ENCODE measurements at places on chromosomes 1 and 21.

GRCh38 chr1:151565502-151566189 lies 25.5 kb downstream of the TUFT1 start:
- no peak for DNase-seq

DNA sequence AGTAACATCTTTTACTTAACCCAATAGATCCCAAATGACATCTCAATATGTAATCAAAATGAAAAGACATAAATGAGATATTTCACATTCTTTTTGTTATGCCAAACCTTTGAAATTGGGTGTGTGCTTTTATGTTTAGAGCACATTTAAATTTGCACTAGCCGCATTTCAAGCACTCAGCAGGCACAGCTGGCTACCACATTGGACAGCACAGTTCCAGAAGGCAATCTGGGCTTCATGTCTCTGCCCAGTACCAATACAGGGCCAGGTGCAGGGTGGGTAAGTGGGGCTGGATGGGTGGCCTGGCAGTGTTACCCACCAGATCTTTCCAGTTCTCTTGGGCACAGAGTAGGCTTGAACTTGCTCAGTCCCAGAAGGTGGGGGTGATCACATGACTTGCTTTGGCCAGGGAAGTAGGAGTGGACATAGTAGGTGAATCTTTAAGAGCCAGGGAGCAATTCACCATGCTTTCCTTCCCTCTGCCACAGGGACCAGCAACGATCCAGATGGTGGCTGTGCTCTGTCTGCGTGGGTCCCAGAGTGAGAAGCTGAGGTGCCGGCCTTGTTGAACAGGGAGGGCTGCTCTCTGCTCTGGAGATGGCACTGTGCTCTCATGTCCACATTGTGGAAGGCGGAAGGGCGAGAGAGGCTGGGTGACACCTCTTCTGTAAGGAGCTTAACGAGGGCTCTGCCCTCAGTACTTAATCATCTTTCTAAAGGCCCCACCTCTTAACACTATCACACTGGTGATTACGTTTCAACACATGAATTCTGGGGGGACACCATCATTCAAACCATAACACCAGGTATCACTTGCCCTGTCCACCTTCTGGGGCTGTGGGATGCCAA lies 261.4 kb downstream of the GRIK3 start:
- DNase-seq: no peak

- no peak for DNase-seq
These were observed 63.7 kb downstream of the FAAP20 start for GRCh38 chr1:2130871-2131289.

GRCh38 chr1:181347495-181348390 lies 135.6 kb upstream of the CACNA1E start:
- no peak for DNase-seq

DNA sequence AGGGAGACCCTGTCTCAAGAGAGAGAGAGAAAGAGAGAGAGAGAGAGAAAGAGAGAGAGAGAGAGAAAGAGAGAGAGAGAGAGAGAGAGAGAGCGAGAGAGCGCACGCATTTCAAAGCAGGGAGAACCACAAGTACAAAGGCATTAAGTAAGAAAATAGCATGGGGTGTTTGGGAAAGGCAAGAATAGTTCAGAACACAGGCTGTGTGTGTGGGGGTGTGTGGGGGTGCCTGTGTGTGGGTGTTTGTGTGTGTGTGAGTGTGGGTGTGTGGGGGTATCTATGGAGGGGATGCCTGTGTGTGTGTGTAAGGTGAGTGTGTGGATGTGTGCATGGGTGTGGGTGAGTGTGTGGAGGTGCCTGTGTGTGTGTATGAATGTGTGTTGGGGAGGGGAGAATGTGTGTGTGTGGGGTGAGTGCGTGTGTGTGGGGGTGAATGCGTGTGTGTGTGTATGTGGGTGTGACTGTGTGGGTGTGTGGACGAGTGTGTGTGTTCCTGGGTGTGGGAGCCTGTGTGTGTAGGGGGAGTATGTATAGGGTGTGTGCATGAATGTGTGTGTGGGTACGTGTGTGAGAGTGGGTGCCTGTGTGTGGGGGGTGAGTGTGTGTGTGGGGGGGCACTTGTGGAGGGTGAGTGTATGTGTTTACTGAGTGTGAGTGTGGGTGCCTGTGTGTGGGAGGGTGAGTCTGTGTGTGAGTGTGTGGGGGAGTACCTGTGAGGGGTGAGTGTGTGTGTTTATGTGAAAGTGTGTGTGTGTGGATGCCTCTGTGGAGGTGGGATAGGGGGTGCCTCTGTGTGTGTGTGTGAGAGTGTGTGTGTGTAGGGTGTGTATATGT lies 19.1 kb upstream of the HDAC1 start:
- DNase-seq: no peak

- DNase-seq: peak; percentile 62
These were observed 146.4 kb upstream of the TIAM1 start for GRCh38 chr21:31490443-31490842.

DNA sequence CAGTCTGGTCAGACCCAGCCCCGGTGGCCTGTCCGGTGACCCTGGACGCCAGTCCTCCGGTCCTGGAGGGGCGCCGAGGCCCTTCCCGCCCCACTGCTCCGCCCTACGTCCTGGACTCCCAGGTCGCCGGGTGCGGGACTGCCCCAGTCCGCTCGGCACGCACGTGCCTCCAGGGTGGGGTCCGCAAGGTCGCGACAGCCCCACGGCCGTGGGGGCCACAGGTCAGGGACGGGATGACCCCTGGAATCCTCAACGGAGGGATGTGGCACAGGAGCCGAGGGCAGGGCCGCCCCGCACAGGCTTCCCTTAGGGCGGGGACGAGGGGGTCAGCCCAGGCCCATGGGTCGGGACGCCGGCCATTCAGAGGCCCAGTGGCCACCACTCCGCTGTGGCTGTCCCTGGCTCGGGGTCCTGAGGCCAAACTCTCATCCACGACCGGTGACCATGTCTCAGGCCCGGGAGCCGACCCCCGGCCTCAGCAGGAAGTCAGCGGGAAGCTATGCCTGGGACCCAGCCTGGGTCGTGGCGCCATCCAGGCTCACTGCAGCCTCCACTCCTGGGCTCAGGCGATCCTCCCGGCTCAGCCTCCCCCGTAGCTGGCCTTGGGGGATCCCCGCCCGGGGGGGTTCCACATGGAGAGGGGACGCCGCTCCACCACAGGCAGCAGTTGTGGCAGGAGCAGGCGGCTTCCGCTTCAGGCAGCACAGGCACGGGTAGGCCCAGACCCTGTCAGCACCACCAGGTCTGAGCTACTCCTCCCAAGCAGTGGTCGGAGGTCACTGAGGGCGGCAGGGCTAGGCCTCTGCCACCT lies 599 bp upstream of the TMEM240 start:
- DNase-seq: peak; percentile 15

GRCh38 chr21:25179116-25179515 lies 428.2 kb downstream of the MRPL39 start:
- DNase-seq: no peak

- peak; percentile 19 for DNase-seq
These were observed 7.1 kb upstream of the ANKRD65 start for GRCh38 chr1:1428174-1428573.

DNA sequence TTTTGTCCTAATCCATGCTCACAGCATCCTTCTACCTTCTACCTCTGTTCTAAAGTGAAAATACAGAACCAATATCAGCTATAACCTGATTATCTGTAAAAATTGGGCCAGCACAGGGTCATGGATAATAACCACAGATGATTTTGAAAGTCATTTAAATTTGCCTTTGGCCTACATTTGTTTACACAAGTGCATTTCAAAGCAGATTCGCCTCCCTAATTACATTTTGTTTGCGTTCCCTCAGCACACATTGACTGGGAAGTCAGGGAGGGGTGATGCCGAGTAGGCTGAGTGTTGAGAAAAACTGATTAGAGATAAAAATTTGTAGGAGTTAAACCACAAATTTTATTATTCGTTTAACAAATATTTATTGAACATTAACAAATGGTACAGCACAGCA lies 19.2 kb upstream of the RGS8 start:
- no peak for DNase-seq

- DNase-seq: no peak
These were observed 42.0 kb upstream of the DUSP10 start for GRCh38 chr1:221783936-221784335.

DNA sequence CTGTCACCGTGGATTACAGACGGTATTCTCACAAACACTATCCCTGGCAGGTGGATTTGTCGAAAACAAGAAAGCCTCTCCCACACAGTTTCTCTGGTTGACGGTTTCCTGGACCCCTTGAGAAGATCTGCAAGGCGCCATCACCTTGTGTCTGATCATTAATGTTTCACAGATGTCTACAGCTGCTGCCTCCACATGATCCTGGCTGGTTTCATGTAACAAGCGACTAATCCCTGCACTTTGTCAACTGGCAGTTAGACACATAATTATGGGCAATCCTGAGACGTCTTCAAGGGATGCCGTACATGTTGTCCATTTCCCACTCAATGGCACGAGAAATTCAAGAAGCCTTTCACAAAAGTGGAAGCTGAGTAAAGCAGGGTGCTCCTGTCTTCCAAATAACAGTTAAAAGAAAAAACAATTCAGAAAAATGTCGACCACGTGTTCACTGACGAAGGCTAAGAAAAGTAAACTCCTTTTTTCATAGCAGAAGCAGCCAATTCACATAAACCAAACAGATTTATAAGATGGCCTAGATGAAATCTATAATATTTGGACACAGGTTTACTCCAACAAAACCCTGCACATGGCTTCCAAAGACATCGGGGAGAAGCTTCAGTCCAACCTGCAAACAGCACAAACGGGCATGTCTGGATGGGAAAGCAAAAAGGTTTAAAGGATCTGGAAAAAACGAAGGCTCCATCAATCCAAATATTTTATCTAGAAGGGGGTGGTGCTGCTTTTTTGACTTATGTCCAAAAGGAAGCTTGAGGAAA lies 52.2 kb downstream of the CAPZB start:
- no peak for DNase-seq
